ENCODE measurements at places on chromosomes 4 and X.

DNA sequence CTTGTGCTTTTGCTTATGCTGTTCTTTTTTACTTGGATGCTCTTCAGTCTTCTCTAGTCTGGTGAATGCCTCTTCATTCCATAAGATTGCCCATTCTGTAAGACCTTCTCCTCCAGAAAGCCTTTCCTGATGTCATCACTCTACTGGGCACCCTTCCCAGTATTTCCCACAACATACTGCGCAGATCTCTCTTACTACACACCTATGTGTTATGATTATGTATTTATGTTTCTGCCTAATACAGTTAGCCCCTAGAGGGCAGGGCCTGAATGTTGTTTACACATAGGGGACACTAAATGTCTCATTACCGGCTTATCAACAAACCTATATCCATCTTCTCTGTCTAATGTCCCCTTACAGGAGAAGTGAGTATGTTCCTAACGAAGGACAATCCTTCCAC, 21.1 kb downstream of the AIFM1 start:
- no peak for DNase-seq

- DNase-seq = no peak
Observed at GRCh38 chrX:107442914-107443527, 6.4 kb upstream of the FRMPD3 start.

DNA sequence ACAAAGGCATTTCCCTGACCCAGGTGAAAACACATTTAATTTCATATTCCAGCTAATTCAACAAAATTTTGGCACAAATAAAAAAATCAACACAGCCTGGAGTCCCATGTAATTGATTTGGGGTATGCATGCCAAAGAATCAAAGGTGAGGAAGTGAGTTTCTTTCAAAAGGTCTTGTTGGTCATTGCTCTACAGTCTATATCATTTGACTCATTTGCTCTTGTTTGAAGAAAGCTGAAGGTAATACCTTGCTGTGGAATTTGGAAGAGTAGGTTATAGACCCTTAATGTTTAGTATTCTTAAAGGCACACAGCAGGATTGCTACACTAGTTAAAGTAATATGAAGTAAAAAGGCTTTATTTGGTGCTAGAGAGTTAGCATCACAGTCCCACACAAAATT, 25.4 kb downstream of the COL4A6 start:
- DNase-seq = no peak

DNA sequence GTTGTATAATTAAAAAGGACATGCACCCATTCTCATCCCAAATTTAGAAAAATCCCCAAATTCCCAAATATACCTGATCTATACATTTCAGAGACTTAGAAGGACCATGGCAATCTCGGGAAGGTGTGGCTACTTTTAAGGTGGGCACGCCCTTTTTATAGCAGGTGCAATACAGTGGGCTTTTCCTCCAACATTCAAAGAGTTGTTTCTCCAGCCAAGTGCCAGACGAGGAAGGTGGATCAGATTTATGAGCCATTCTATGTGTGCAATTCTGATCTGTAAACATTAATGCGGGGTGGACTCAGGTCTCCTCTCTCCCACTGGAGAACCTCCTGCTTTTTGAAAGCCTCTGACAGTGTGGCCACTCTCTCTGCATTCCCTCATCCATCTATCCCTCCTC, 33.8 kb downstream of the PRKX start:
- no peak for DNase-seq

GRCh38 chr4:111814961-111815360, 330.3 kb upstream of the FAM241A start:
- DNase-seq = no peak

DNA sequence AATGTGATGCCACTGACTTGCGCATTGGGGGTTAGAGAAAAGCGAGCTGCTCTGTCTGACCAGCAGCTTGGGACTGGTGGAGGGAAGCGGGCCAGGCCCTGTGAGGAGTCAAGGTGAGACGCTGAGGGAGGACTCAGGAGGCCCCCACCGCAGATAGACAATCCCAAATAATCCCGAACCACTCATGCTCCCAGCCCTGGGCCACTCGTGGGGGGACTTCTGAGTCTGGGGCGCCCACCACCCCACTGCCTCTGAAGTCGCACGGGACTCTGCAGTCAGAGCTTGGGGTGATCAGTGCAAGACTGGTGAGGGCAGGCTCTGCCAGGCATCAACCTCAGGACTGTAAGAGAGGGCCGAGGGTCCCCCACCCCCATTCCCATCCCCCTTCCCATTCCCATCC, 6.9 kb downstream of the MAGEA4 start:
- DNase-seq = no peak

- DNase-seq = no peak
Observed at GRCh38 chr4:4271912-4272311, 18.0 kb downstream of the LYAR start.

GRCh38 chr4:183984566-183984965, 79.5 kb downstream of the STOX2 start:
- no peak for DNase-seq

All from activated CD4-positive, CD25-positive, alpha-beta regulatory T cell (primary cell).